ENCODE measurements at places on chromosomes 13 and 19.

DNA sequence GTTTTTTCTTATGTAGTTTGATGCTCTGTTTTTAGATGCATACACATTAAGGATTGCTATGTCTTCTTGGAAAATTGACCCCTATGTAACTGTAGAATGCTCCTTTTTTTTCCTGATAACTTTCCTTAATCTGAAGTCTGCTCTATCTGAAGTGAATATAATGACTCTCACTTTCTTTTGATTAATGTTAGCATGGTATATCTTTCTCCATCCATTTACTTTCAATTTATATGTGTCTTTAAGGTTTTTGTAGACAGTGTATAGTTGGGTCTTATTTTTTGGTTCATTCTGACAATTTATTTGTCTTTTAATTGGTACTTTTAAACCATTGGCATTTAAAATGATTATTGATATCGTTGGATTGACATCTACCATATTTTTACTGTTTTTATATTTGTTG, 92.3 kb downstream of the URI1 start:
- DNase-seq = no peak

- DNase-seq = peak; percentile 74
Observed at GRCh38 chr13:102580552-102581169, 16.1 kb upstream of the TPP2 start.

DNA sequence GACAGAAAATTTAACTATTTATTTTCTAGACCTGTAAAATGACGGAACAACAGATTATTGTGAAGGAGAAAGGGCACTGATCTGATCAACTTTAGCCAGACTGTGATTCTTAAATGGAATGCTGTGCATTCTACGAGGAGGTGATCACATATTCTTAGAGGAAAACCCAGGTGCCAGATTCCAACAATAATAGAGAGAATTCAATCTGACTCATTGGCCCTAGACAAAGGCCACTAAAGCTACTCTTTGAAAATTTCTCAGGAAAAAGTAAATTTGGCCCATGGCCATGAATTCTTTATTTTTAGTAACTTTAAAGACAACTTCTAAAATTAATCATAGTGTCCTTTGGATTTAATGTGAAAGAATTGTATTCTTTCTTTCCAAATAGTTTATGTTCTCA, 58.6 kb upstream of the POSTN start:
- no peak for DNase-seq

GRCh38 chr13:95643571-95643935, 953 bp downstream of the DZIP1 start:
- DNase-seq = no peak

DNA sequence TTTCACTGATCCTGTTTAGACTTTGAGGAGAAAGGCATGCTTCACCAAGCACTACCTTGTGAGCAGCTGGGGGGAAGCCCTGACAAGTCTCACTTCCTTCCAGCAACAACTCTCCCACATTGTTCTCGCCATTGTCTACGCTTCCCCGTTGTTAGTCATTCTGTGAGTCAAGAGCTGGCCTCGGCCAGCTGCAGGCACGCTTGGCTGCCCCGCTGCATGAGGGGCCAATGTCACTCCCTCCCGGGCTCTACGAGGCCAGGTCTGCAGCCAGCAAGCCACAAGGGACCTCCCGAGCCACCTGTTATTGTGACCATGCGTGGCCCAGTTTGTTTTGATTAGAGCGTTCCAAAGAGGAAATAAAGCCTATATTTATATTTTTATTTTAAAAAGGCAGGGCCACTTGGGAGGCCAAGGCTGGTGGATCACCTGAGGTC, 220.9 kb downstream of the FOXO1 start:
- no peak for DNase-seq

DNA sequence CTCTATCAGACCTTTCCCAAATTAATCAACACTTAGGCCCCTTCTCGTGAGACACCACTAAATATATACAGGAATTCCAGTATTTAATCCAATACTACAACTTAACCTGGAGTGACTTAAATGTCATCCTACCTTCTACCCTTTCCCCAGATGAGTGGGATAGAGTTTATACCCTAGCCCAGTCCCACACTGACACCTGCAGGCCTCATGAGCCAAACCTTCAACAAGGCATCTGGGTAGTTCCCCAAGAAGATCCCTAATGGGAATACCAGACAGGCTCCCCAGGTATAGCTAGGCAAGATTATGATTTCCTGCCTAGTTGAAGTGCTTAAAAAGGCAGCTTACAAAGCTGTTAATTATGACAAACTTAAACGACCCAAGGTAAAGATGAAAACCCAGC, 15.9 kb downstream of the ZNF83 start:
- DNase-seq = no peak

DNA sequence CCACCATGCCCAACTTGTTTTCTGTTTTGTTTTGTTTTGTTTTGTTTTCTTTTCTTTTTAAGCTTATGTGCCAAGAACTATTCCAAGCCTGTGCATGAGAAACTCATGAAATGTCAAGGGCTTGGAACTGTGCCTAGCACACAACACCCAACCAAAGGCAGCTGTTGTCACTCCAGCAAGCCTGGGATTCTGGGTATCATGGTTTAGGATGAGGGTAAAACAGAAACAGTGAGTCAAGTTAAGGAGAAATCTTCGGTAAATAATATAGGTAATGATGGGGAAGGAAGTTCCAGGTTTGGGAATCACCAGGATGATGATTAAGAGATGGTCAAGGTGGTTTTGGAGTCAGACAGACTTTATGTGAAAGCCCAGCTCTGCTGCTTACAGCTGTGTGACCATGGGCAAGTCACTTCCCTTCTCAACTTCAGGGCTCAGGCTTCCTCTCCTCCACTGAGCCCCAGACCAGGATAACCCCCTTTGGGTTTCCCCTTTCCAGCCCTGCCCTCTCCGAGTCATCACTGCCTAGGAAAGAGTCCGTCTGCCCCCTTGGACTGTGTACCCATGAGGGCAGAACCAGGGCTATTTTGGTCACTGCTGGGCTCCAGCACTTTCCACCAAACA, 5.0 kb downstream of the PVR start:
- no peak for DNase-seq

- DNase-seq = no peak
Observed at GRCh38 chr13:108677806-108678205, 48.4 kb downstream of the MYO16 start.

- DNase-seq = no peak
Observed at GRCh38 chr13:23349161-23349897, 84.2 kb downstream of the SACS start.

DNA sequence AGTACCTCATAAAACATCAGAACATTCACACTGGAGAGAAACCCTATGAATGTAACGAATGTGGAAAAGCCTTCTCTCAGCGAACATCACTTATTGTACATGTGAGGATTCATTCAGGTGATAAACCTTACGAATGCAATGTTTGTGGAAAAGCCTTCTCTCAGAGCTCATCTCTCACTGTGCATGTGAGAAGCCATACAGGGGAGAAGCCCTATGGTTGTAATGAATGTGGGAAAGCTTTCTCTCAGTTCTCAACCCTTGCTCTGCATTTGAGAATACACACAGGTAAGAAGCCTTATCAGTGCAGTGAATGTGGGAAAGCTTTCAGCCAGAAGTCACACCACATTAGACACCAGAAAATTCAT, 22.0 kb downstream of the ZNF146 start:
- DNase-seq = no peak

GRCh38 chr19:30090476-30090875, 148.4 kb downstream of the URI1 start:
- no peak for DNase-seq

GRCh38 chr13:28792992-28793391, 27.1 kb upstream of the MTUS2 start:
- no peak for DNase-seq

- no peak for DNase-seq
Observed at GRCh38 chr13:45607931-45608330, 7.6 kb downstream of the ERICH6B start.

- DNase-seq = no peak
Observed at GRCh38 chr13:37340901-37341670, 235.6 kb upstream of the CSNK1A1L start.

- no peak for DNase-seq
Observed at GRCh38 chr13:34151885-34152284, 333.9 kb downstream of the RFC3 start.

DNA sequence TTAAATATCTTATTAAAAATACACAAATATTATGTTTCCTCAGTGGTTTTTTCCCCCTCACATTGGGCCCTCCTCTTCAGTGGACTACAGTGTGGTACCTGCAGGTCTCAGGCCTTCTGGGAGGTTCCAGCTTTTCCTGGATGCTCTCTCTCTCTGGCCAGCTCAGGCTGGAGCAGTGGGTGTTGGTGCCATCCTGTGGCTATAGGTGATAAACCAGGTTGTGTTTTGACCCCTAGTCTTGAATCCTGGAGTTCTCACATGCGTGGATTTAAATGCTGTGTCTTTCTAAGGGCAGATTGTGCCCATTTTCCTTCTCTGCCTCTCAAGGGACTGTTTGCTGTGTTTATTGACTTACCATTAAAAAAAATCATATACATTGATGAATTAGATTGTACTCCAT, 41.2 kb upstream of the ZNF527 start:
- no peak for DNase-seq
